Activated CD8-positive, alpha-beta memory T cell treated with anti-CD3 and anti-CD28 coated beads, Interleukin-2, amount 50 U/mL, for 48 hours (primary cell): ENCODE measurements at places on chromosomes 16 and 17.

GRCh38 chr17:35491417-35491816 is 42.9 kb upstream of the SLFN13 start:
- DNase-seq = no peak

GRCh38 chr16:11914210-11915113 is 1.3 kb downstream of the GSPT1 start:
- peak; percentile 70 for DNase-seq

DNA sequence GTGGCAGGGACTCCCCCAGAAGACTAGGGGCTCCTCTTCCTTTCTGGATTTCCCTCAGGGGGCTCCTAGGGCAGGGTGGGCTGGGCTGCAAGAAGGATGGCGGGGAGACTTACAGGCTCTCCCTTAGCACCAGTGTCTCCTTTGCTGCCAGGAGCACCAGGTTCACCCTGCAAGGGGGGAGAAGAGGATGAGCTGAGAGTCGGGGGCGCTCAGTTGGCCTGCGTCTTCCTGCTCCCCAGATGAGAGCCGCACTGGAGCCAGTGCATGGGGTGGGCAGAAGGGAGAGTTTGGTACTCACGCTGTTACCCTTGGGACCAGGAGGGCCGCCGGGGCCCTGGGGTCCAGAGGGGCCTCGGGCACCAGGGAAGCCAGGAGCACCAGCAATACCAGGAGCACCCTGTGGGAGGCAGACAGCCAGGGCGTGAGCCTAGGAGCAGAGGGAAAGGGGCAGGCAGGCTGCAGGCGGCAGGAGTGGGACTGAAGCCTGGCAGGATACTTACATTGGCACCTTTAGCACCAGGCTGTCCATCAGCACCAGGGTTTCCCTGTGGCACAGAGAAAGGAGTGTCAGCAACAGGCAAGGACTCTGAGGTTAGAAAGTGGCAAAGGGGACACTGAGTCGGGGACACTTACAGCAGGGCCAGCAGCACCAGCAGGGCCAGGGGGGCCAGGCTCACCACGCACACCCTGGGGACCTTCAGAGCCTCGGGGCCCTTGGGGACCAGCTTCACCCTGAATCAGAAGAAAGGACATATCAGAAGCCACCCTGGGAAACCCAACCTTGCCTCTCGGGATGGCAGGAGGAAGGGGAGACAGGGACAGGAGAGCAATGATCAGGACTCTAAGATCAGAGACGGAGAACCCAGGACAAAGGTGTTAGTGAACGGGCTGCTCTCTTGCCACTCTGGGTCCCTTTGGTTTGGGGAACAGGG is 6.2 kb downstream of the COL1A1 start:
- DNase-seq = no peak

DNA sequence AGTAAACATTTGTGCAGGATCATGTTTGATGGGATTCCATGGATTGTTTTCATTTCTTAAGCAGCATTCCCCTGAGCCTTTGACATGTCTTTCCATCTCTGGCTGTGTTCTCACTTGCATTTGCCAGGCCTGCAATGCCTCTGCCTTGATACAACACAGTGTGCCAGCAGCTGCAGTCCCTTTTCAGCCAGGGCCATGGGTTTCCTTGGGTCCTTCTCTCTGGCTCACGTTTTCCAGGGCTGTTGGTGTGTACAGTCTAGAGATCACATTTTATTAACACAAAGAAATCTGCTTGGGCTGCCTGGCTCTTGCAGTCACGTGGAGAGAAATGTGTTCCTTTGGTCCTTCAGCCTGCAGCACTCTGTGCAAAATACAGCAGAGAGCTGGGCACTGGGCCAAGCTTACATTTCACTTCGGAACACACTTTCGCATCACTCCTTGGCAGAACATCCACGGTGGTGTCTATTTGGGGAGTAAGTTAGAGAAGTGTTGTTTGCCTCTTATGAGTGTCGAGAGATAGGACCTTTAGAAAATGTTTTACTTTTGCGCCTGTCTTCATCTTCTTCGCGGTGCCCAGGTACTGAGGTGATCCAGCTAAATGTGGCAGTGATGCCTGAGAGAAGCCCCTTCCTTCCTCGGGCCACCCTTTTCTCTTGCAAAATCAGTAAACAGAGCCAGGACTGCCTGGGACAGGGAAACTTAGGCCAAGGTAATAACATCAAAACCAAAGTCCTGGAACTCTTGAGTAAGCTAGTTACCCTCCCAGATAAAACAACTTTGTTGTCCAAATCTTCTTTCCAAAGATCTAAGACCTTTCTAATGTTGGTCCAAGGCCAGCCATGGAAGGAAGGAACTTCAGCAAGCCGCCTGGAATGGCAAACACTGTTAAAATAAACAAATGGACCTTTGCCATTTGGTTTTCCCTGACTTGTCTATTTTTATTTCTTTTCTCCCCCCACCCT is 20.9 kb downstream of the HLF start:
- no peak for DNase-seq

GRCh38 chr17:74957935-74958740 is 14.4 kb downstream of the HID1 start:
- DNase-seq = peak; percentile 99

GRCh38 chr16:530111-530817 is 2.8 kb downstream of the CAPN15 start:
- DNase-seq = no peak
